ENCODE measurements at places on chromosomes 11 and 22. TPM values are rescaled to one million over a fixed set of nuclear protein-coding genes. Genes with fewer than 3 reads are reported as not detected.

Gene SERPINH1
- total RNA-seq, result 54.0 TPM

Gene LIN7C
- total RNA-seq, result 14.9 TPM

Gene MALAT1
- total RNA-seq, result 5,573 TPM

Gene TSPAN18
- total RNA-seq, result 99.7 TPM

Gene TANGO2
- 62.3 TPM for total RNA-seq

Gene GPHA2
- total RNA-seq, result not detected

Gene OR56B4
- total RNA-seq, result not detected

Gene BAIAP2L2
- total RNA-seq, result 0.24 TPM

Gene SYTL2
- total RNA-seq, result 4.0 TPM

Gene USH1C
- total RNA-seq, result 0.78 TPM

Gene SLC22A12
- not detected for total RNA-seq

Gene P4HA3
- total RNA-seq, result not detected

Measured in Right ventricle myocardium superior (tissue), 1 donor.